ENCODE measurements at places on chromosomes 12 and 14.
A peak's percentile ranks its signal among the peaks of the same experiment; 100 is the strongest.

DNA sequence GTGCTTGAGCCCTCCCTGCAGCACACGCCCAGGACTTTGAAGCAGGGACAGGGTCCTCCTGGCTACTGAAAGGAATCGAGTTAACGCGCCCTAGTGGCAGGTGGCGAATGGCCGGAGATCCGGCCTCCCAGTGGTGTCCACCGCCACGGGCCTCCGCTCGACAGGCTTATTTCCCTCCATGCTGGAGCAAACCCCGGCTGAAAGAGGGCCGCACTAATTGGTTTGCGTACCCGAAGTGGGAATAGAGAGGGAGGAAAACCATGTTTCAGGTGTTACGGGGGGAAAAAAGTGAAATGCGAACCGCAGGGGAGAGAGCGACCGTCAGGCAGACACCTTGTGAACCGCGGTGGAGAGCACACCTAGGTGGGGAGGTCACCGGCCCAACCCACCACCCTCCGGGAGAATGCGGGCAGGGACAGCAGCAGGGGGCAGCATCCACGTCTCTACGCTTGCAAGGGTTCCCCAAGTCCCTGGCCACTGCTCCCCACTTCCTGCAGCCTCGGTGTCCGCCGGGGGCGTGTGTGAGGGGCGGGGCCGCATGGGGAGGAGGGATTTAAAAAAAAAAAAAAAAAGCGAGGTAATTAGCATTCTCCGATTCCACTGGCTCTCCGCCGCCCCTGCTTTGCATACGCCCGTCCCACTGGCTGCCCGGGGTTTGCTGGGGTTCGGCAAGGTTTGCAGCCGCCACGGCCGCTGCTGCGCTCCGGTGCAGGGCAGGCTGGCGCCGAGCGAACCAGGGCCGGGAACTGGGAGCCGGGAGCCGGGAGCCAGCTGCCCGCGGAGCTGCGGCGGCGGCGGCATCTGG, 224.6 kb upstream of the CRY1 start:
- DNase-seq = peak; percentile 88

DNA sequence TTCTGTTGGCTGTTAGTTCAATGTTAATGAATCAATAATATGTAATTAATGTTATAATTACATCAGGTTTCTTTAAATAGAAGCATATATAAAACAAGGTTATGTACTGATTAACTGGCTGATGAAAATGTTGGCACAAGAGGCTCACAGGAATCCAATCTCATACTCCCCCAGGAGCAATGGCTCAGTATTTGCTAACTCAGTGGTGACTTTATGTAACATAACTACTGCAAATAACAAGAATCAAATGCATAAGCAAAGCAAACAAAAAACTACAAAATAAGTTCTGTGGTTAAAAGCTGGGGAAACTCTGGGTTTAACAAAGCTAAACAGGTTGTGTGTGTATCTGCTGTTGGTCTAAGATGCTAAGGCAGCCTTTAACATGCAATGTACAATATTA, 27.7 kb upstream of the BBS10 start:
- DNase-seq = no peak

GRCh38 chr14:53399057-53399456, 245.9 kb upstream of the DDHD1 start:
- no peak for DNase-seq

DNA sequence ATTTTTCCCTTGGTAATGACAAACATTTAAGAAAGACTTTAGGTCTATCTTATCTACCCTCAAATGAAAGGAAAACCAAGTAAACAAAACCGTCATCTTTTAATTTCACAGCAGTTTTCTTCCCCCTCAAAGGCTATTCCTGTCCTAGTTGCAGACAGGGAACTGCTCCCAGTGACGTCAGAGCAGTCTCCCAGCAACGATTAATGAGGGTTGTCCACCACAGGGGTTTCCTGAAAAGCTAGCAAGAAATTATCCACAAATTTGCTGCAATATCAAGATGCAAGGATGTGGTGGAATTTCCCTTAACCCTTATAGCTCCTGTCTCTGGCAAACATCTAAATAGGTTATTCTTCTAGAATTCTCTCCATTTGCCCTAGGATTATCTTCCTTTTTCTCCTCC, 89.1 kb upstream of the STAC3 start:
- DNase-seq = no peak

- no peak for DNase-seq
Measured at GRCh38 chr12:121495746-121496145, 85.1 kb downstream of the KDM2B start.

DNA sequence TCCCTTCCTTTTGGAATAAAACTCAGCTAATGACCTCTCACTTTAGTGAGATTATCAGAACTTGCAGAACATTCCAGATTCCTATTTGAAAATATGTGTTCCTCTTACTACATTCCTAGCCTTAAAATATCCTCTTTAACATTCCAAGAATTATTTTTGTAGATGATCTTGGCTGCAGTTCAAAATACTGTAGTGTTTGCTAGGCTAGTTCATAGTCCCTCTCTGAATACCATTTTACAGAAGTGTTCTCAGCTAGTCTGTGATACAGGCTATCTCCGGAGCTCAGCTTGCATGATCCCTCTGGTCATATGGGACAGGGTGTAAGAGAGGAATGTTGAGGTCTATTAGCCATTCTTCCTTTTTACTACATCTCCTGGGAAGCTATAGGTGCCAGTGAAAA, 17.6 kb upstream of the GPR33 start:
- no peak for DNase-seq

DNA sequence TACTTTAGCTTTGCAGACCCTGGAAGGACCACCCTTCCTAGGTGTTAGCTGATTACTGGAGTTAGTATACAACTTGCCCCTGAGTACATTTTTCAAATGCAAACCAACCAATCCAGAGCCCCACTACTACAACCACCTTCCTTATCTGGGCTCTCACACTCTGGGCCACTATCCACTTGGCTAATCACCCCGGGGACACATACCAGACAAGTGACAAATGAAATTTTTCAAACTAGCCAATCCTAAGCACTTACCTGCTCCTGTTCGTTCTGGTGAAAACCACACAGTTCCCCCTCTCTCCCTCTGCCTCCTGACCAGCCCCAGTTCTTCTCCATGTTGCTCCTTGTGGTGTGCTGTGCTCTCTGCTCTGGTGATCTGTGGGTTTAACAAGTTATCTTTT, 140.4 kb downstream of the CNTN1 start:
- no peak for DNase-seq

DNA sequence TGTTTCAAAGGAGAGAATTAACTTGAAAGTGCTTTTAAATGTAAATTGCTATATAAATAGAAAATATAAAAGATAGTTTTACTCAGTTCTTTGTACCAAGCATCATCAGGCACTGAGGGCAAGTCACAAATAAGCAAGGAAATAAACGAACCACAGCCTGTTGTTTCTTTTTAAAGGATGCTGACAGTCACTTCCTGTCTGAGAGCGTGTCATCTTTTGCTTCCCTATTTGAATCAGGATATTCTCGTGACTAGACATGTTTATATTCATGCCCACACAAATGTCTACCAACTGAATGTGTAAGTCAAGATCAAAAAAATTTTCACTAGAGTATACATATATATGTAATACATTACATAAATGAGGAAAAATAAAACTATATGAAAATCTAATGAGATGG, 31.4 kb upstream of the SLC2A13 start:
- DNase-seq = no peak

DNA sequence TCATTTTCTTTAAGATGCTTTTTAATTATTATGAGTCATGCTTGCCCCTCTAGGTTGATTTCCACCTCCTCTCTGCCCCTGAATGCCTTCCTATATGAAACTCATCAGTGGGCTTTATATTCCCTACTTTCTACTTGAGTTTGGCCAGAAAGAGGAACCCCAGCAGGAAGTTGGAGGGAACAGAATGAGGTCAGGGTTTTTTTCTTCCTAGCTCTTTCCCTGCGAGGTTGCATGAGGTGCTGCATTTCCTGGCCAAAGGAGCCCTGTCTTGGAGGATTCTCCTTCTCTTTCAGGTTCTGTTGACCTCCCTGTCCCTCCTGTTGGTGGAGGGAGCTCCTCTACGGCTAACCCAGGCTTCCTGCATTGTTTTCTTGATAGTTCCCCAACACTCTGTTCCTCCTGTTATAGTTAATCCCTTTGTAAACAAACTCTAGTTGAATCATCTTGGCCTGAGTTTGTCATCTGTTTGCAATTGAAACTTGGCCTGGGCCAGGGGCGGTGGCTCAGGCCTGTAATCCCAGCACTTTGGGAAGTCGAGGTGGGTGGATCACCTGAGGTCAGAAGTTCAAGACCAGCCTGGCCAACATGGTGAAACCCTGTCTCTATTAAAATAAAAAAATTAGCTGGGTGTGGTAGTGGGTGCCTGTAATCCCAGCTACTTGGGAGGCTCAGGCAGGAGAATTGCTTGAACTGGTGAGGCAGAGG, 15.3 kb upstream of the SPIC start:
- DNase-seq = peak; percentile 53

GRCh38 chr14:84375235-84375634, 1154.7 kb upstream of the FLRT2 start:
- no peak for DNase-seq

DNA sequence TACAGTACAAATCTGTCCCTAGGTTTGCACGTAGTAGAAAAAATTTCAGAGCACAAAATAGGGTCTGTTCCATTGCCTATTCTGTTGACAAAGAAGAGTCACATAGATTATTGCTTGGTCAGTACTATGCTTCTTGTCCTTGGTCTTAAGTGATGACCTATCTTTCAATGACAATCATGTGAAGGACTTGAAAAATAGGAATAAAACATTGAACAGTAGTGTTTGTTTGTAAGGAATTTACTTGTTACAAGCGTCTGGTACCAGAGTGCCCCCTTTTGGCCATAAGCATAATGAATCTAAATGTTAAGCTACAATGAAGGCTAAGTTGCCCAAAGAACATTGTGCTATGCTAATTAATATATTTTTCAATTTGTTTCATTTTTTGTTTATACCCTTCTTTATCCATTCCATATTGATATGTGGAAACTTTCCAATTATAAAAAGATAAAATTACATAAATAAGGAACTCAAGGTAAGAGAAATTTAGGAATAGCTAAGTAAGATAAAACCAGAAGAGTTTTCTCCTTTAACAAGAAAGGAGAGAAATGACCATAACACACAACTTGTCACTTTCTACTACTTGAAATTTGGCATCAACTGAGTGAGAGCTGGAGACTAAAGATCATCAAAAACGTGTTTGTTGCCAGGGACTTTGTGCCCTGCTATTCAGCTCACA, 204.7 kb downstream of the EPS8 start:
- DNase-seq = no peak

- no peak for DNase-seq
Measured at GRCh38 chr14:47422191-47422590, 253.2 kb downstream of the MDGA2 start.

DNA sequence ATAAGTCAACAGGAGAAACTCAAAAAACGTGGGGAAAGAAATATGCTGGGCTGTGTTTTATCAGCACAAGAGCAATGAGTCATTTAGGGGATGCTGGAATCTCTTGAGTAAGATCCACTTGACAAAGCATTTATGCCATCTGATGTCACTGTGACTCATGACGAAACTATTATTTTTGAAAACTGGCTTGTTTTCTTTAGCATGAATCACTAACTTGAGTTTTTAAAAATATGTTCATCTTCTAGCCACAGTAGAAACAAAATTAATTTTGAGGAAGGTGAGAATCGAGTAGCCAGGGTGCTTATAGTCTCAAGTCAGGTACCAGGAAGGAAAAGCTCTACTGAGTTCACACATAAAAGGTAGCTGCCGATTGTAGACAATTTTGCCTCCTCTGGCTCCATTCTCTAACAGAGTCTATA, 456.2 kb upstream of the MGAT4C start:
- DNase-seq = no peak

GRCh38 chr12:95218150-95219133, 835 bp downstream of the VEZT start:
- DNase-seq = peak; percentile 85

- DNase-seq = no peak
Measured at GRCh38 chr12:14995583-14996425, 23.0 kb downstream of the PDE6H start.

- DNase-seq = no peak
Measured at GRCh38 chr14:105375635-105376057, 22.7 kb upstream of the TEX22 start.

GRCh38 chr12:31021809-31022494, 51.7 kb upstream of the DDX11 start:
- DNase-seq = no peak

- no peak for DNase-seq
Measured at GRCh38 chr14:57291692-57292647, 23.2 kb downstream of the AP5M1 start.

DNA sequence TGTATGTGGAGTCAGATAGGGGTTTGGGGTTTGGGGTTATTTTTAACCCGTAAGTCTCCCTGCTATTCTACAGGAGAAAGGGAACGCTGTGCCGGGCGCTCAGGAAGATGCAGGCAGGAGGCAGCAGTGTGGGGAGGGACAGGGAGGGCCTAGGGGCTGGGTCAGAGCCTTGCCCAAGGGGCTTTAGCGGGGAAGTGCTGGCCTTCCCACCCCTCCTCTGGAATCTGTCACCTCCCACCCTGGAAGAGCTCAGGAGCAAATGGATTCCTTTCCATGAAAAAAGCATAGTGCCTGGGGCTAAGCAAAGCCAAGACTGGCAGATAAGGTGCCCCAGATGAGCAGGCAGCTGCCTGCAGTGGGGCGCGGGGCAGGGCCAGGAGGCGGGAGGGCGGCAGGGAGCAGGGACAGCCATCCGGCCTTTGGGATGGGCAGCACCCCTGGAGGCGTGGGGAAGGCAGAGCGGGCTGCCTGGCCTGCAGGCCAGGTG, 7.3 kb upstream of the INF2 start:
- DNase-seq = no peak

- no peak for DNase-seq
Measured at GRCh38 chr14:99633918-99634317, 11.0 kb upstream of the HHIPL1 start.

- no peak for DNase-seq
Measured at GRCh38 chr14:20606902-20607242, 15.7 kb upstream of the RNASE12 start.

DNA sequence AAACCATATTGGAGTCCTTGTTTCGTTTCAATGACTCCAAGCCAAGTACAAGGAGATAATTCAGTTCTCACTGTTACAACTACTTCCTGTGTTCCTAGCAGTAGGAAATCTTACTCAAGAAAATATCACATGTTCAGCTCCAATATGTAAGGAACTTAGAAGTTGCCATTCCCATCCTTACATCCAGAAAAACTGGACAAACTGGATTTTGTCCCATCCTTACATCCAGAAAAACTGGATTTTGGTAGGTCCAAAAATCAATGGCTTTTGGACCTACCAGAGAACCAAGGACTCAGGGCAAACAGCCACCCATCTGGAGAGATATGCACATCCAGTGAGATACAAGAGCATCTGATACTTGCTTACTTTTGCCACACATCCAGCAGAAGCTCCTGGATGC, 23.8 kb downstream of the CMAS start:
- DNase-seq = no peak

- DNase-seq = no peak
Measured at GRCh38 chr12:4910502-4911315, 1.0 kb downstream of the KCNA1 start.

- no peak for DNase-seq
Measured at GRCh38 chr12:50549885-50550284, 45.1 kb downstream of the DIP2B start.

- no peak for DNase-seq
Measured at GRCh38 chr12:110694330-110694901, 5.5 kb upstream of the HVCN1 start.

GRCh38 chr14:92783813-92784431, 10.2 kb upstream of the GOLGA5 start:
- no peak for DNase-seq

Data from ureter (tissue), 1 donor.